ENCODE measurements at places on chromosomes 16 and 17.

GRCh38 chr16:78005881-78006280, 16.5 kb upstream of the CLEC3A start:
- DNase-seq: peak; percentile 20

- DNase-seq: no peak
Observed at GRCh38 chr17:1190751-1191331, 11.1 kb upstream of the ABR start.

- DNase-seq: no peak
Observed at GRCh38 chr16:88548131-88548874, 21.9 kb upstream of the ZC3H18 start.

GRCh38 chr17:17146786-17147406, 59.2 kb downstream of the PLD6 start:
- DNase-seq: peak; percentile 25

DNA sequence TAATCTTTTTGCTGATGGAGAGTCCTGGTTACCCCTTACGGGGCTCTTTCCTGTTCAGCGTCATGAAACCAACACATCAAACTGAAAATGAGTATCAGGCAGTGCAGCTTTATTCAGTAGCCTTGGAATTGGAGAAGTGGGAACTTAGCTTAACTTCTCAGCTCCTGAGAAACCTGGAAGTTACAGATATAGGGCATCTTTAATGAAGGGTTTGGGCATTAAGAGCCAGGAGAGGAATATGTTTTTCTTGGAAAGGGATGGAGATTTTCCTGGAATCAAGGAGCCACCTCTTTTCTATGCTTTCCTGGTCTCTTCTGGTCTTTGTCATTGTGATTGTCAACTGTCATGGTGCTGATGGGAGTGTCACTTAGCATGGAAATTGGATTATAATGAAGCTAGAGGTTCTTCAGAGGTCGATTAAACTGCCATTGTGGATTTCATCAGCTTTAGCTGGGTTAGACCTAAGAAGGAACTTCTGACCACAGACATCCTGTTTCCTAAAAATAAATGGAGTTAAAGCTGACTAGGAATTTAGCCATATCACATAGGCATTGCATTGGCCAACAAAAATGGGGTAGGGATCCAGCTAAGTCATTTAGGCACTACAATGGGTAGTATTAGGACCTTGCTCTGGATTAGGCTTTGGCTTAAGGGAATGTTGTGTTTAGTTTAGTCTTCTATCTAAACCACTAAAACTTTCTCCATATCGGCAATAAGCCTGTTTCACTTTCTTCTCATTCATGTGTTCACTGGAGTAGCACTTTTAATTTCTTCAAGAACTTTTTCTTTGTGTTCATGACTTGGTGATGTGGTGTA, 186.4 kb downstream of the BCAS3 start:
- no peak for DNase-seq

DNA sequence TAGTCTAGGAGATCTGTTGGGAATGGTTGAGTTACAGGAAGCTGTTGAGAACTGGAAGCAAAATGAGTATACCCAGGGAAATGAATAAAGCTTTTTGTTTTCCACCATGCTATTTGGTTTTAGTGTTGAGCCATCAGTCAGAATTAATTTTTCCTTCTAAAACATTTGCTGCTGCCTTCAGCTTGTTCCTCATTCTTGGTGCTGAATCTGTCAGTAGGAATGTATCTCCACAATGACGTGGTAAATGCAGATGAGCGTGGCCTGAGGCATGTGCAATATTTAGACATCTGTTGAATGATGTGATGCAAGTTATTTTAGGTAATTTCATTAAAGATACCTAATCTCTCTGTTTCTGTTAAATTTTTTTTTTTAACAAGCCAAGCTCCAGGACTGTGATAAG, 10.9 kb downstream of the HAPSTR1 start:
- DNase-seq: no peak

- peak; percentile 45 for DNase-seq
Observed at GRCh38 chr17:8151641-8152111, 528 bp downstream of the PER1 start.

- DNase-seq: no peak
Observed at GRCh38 chr17:62678214-62678919, 50.9 kb downstream of the MRC2 start.

- no peak for DNase-seq
Observed at GRCh38 chr16:26442321-26442720, 624.4 kb upstream of the C16orf82 start.

- DNase-seq: no peak
Observed at GRCh38 chr17:79070266-79070880, 4.3 kb upstream of the ENGASE start.

GRCh38 chr17:73788111-73788510, 143.9 kb upstream of the SDK2 start:
- no peak for DNase-seq

DNA sequence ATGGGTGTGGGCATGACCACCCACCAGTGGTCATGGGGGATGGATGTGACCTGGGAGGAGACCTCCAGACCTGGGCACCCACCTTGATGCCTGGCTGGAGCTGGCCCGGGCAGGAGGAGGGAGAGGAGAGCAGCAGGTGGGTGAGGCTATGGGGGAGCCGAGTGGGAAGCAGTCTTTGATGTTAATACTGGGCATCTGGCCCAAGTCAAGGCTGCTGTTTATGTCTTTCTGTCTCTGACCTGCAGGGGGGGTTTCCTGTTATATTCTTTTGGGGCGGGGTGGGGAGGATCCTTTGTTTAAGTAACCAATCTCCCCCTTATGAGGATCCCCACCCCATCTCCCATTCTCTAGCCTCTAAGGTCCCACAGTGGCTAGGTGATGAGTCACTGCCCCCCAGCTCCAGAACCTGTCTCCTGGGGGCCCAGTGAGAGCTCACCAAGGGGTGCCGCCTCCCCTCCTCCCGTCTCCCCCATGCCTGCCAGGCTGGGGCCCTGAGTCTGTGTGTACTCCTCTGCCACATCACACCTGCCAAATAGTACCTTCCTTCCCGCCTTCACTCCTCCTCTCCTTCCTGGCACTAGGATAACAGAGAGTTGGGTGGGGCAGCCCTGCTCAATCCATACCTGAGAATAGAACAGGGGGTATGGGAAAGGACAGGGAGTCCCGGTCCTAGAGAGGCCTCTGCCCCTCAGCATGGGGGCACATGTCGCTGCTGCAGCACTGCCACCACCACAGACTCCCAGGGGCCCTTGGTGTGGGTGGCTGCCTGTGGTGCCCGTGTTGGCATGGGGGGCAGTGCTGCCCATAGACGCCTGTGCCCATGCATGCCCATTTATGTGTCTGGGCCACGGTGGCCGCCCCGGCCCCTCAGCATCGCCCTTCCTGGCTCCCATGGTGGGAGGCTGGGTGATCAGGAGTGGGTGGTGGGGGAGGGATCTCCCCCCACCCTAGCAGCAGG, 7.3 kb downstream of the THRA start:
- DNase-seq: peak; percentile 16

DNA sequence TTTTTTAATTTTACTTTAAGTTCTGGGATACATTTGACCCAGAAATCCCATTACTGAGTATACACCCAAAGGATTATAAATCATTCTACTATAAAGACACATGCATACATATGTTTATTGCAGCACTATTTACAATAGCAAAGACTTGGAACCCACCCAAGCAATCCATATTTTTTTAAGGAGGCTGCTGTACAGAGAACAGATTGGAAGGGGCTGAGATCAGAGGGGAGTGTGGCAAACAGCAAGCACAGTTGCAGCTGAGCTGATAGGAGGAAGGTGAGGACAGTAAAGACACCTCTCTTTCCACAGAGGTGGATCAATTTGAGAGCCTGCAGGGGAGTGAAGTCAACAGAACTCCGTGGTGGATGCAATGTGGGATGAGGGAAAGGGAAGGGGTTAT, 10.2 kb upstream of the TMEM238L start:
- DNase-seq: no peak
